ENCODE measurements at places on chromosomes 7 and 10. TPM values are rescaled to one million over a fixed set of nuclear protein-coding genes. Genes with fewer than 3 reads are reported as not detected.

- no peak for DNase-seq
Measured at GRCh38 chr10:97128039-97128492, 57.7 kb downstream of the SLIT1 start.

GRCh38 chr10:84097787-84098353, 41.4 kb upstream of the GHITM start:
- peak; percentile 18 for DNase-seq

DNA sequence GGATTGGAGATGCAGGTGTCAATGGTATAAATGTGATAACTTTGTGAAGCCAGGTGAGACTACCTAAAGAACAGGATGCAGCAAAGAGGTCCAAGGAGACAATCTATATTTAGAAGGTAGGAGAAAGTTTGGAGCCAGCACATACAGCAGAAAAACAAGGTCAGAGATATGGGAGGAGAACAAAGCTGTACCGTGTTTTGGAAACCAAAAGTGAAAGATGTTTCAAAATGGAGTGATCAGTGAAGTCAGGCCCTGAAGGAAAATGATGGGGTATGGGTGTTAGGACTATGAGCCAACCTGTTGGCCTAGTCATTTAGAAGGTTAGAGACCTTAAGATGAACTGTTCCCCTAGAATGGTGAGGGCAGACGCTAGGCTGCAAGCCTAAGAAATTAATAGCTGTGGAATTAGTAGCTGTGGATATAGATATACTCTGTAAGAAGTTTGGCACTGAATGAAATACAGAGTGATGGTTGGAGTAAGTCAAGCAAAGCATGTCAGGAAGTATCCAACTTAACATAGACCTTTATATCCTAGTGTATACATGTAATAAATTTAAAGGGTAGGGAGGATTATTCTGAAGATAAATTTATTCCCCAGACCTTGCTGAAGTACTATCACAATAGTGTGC, 149.8 kb upstream of the WNT16 start:
- no peak for DNase-seq

DNA sequence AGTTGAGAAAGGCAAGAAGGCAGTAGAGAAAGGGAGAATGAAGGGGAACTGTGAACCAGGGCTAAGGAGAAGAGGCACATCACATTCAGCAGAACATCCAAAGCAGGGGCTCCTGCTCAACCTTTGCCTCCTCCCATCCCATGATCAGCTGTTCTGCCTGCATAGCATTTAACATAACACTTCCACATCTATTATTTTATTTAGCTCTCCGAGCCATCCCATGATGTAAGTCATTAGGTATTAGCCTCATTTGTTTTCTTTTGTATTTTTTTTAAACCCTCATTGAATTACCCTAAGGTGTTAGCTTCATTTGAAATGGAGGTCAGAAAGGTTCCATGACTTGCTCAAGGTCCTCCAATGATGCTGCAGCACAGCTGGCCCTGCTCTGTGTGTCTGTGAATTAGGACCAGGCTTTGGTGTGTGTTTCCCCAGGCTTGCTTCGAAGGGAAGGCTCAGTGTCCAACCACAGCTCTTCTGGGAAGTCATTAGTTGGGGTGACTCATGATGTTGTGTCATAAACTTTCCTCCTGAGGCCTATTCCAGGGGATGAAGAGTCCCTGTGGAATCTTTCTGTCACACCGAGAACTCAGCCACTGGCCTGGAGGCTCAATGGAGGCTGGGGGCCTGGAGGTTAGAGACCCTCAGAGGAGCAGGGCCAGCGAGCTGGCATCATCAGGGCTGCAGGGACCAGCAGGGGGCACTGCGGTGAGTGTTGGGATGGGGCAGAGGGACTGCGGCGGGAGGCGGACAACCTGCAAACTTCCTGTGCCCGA, 16.5 kb downstream of the NPFFR1 start:
- no peak for DNase-seq

Gene KLF6
- polyA plus RNA-seq = 148 TPM

All from SK-N-SH (cell line).